ENCODE measurements at places on chromosomes 1 and 21.

DNA sequence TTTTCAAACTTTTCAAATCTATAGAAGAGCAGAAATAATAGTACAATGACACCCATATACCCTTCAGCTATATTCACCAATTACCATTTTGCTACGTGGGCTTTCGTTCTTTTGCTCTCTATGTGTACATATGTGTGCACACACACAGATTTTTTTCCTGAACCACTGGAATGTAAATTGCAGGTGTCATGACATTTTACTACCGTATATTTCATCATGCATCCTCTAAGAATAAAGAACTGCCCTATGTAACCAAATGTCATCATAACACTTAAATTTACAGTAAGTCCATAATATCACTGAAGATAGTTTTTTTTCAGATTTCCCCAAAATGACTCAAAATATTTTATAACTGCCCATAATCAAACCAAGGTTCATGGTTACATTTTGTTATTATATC, 88.4 kb upstream of the GFI1 start:
- DNase-seq = no peak

- DNase-seq = no peak
These were observed 1.8 kb downstream of the SFT2D2 start for GRCh38 chr1:168227620-168228019.

GRCh38 chr1:64199154-64199553, 4.3 kb upstream of the UBE2U start:
- no peak for DNase-seq

DNA sequence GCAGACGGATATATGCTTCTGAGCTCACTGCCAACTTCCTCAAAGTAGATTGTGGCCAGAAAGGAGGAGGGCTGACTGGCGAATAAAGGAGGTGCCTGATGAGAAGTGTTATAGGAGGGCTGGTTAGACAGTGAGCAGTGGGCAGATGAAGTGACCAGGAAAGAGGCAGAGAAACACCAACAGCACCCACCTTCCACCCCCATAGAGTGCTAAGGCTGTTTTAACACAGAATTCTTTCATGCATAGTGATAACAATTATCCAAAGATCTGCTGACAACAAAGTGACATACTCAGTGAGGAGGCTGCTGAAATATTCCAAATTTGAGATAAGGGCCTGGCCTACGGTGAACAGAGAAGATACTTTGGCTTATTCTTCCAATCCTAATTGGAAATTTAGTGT, 21.2 kb upstream of the MTR start:
- no peak for DNase-seq

DNA sequence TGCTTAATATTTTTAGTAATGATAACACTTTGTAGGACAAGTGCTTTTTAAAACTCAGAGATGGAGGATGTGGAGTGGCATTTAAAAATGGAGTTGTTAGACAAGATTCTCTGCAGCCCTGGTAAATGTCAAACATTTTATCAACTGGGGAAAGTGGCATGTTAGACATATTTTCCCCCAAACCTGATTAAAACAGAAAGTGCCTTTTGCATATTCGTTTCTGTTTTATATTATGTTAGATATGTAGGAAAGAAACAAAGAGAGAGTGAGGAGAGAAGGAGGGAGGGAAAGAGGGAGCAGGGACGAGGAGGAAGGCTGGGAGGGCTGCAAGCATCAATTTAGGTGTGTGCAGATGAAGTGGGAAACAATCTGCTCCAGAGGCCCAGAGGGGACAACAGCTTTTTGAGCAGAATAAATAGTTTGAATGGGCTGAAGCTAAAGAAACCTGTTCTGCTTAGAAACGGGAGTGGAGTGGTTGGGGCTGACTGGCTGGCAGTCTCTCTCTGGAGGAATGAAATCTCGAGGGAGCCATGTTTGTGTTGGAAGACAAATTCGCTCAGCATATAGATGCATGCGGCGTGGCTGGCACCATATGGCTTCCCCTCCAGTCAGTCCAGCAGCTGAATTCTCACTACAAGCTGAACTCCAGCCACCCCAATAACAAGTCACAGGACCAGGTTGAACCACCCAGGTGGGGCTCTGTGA, 502.2 kb downstream of the AJAP1 start:
- no peak for DNase-seq

- DNase-seq = no peak
These were observed 27.8 kb downstream of the THEM4 start for GRCh38 chr1:151881479-151881878.

All from DND-41 (cell line).